CD4-positive, alpha-beta T cell treated with Interleukin-15 for 4 hours (primary cell): ENCODE measurements at places on chromosomes 5 and 9.

DNA sequence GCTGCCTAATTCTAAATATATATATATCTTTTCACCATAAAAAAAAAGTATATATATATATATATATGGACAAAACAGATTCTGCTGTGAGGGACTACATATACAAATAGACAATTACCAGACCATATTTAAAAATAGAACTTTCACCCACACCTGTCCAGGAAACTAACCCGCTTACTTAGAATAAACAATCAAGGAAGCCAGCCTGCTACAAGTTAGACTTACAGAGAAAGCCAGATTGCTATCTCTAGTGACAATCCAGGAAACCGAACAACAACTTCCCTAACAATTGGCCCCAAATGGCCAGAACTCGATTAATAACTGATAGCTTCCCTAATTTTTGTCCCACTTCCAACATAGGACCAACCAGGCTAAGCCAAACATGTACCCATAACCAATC is 5.9 kb downstream of the GLDC start:
- no peak for DNase-seq

- no peak for DNase-seq
Observed at GRCh38 chr9:127545196-127546124, 66.6 kb upstream of the STXBP1 start.

- no peak for DNase-seq
Observed at GRCh38 chr5:10736354-10736753, 24.7 kb downstream of the DAP start.

- DNase-seq, result no peak
Observed at GRCh38 chr5:169527863-169528262, 55.7 kb upstream of the SPDL1 start.

- peak; percentile 38 for DNase-seq
Observed at GRCh38 chr9:97985058-97985861, 2.1 kb downstream of the ANP32B start.

GRCh38 chr5:125149527-125149926 is 403.1 kb upstream of the ZNF608 start:
- no peak for DNase-seq

GRCh38 chr5:121292664-121293063 is 559.0 kb upstream of the FTMT start:
- DNase-seq, result no peak

GRCh38 chr5:128154943-128155342 is 71.4 kb downstream of the SLC12A2 start:
- DNase-seq, result no peak

GRCh38 chr5:150601491-150602345 is 38.7 kb upstream of the SYNPO start:
- no peak for DNase-seq
